Dermis microvascular lymphatic vessel endothelial cell (primary cell): ENCODE measurements at places on chromosomes 7 and 10. TPM values are rescaled to one million over a fixed set of nuclear protein-coding genes. Genes with fewer than 3 reads are reported as not detected.

DNA sequence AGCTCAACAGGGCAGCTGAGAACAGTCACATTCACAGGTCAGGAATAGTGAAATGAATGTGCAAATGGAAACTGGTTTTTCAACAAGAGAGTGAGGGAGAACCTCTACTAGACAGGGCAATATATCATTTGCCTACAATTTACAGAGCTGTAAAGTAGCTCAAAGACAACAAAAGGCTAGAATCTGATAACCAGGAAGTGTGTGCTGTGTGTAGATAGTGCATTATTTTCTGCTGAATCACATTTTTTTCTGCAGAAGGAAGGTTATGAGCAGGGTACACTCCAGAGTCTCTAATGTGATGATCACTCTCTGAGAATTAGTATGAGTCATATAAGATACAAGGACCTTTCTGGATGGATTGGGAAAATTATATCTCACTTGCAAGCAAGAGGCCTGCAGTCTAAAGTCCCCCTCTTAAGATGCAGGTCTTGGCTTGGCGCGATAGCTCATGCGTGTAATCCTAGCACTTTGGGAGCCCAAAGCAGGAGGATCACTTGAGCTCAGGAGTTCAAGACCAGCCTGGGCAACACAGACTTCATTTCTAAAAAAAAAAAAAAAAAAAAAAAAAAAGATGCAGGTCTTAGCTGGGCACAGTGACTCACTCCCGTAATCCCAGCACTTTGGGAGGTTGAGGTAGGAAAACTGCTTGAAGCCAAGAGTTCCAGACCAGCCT, 59.9 kb upstream of the COBL start:
- DNase-seq, result no peak

- DNase-seq, result no peak
Measured at GRCh38 chr7:76023002-76023401, 24.8 kb downstream of the STYXL1 start.

- DNase-seq, result no peak
Measured at GRCh38 chr10:131670341-131670740, 230.5 kb upstream of the PPP2R2D start.

SPDYE2 gene
- total RNA-seq, result not detected in 2 replicates
